ENCODE measurements at places on chromosomes 5 and 9.

GRCh38 chr9:89724659-89725058 lies 119.8 kb downstream of the GADD45G start:
- no peaks in the 10 kb centered on the region for H3K27me3 ChIP-seq
- no peak overlapping the region for H3K27ac ChIP-seq
- no peaks in the 10 kb centered on the region for H3K4me1 ChIP-seq
- DNase-seq, result no peak

GRCh38 chr9:33388110-33388994 lies 14.0 kb downstream of the AQP7 start:
- H3K27me3 ChIP-seq, result no peaks in the 10 kb centered on the region
- H3K36me3 ChIP-seq, result no peaks in the 10 kb centered on the region
- no peak for DNase-seq
- H3K4me1 ChIP-seq, result peaks cover 7% of the 10 kb centered on the region

DNA sequence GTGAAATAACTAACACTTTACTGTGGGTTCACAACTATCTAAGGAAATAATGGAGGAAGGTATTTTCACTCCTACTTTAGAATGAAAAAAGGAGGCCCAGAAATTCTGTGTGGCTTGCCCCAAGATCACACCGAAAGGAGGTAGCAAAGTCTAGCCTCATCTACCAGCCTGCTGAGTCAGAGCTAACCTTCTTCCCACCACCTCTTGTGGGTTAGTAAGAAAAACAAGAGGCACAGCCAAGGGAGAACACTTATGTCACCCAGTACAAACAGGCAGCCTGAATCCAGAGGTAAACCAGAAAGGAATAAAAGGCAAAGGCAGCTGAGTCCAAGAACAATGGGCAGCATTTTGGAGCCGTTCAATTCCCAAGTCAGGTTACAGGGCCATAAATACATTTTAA lies 91.9 kb upstream of the RASEF start:
- DNase-seq, result no peak
- H3K27ac ChIP-seq, result no peak overlapping the region
- H3K36me3 ChIP-seq, result no peaks in the 10 kb centered on the region
- H3K4me3 ChIP-seq, result no peak overlapping the region

- no peaks in the 10 kb centered on the region for H3K36me3 ChIP-seq
- no peak overlapping the region for H3K27ac ChIP-seq
- H3K4me1 ChIP-seq, result peaks cover 2% of the 10 kb centered on the region
- H3K4me3 ChIP-seq, result no peak overlapping the region
- DNase-seq, result no peak
Measured at GRCh38 chr9:115141612-115142011, 23.7 kb upstream of the TNC start.

GRCh38 chr5:96031811-96032261 lies 70.2 kb upstream of the ELL2 start:
- DNase-seq, result peak; percentile 89
- H3K4me1 ChIP-seq, result peaks cover 5% of the 10 kb centered on the region
- H3K4me3 ChIP-seq, result no peak overlapping the region
- H3K27ac ChIP-seq, result peak overlapping the region; percentile 53

- peaks cover 2% of the 10 kb centered on the region for H3K36me3 ChIP-seq
- no peak overlapping the region for H3K27ac ChIP-seq
- H3K27me3 ChIP-seq, result no peaks in the 10 kb centered on the region
- peaks cover 3% of the 10 kb centered on the region for H3K4me1 ChIP-seq
Measured at GRCh38 chr9:91289244-91289643, 72.5 kb downstream of the AUH start.

DNA sequence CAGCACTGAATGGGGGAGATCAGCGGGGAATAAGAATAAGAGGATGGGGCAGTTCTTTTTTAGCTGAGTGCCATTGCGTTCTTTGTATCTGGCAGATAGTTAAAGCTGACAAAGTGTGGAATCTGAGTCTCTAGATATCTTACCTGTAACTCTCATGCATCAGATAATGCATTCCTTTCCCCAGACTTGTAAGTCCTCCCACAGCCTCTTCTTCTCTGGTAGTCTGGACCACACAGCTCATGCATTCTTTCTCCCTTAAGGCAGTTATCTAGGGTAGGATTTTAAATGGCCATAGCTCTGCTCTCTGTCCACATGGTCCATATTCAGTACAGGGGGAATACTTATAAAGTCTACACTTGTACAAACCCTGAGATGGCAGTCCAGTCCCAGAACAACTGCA lies 54.0 kb upstream of the FGF10 start:
- H3K4me1 ChIP-seq, result no peaks in the 10 kb centered on the region
- H3K36me3 ChIP-seq, result no peaks in the 10 kb centered on the region
- H3K27me3 ChIP-seq, result no peaks in the 10 kb centered on the region
- no peak overlapping the region for H3K4me3 ChIP-seq
- DNase-seq, result no peak

- DNase-seq, result no peak
- no peak overlapping the region for H3K27ac ChIP-seq
- H3K36me3 ChIP-seq, result no peaks in the 10 kb centered on the region
- no peaks in the 10 kb centered on the region for H3K27me3 ChIP-seq
- no peaks in the 10 kb centered on the region for H3K4me1 ChIP-seq
Measured at GRCh38 chr5:180874804-180875582, 13.9 kb upstream of the ZFP62 start.

DNA sequence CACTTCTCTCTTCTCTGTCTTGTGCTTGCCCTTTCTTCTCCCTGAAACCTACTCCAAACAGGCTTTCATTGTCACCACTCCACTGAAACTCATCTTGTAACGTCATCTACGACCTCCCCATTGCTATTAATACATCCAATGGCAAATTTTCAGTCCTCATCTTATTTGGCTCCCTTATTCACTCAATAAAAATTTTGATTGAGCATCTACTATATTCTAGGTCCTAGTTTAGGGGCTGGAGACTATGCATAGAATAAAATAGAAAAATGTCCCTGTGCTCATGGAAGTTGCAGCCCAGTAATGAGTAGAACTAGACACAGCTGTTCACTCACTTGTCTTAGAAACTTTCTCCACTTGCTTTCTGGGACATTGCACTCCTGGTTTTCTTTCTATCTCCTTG lies 24.9 kb upstream of the FSTL4 start:
- H3K36me3 ChIP-seq, result no peaks in the 10 kb centered on the region
- no peak overlapping the region for H3K27ac ChIP-seq
- H3K4me1 ChIP-seq, result no peaks in the 10 kb centered on the region
- DNase-seq, result no peak
- H3K27me3 ChIP-seq, result no peaks in the 10 kb centered on the region

DNA sequence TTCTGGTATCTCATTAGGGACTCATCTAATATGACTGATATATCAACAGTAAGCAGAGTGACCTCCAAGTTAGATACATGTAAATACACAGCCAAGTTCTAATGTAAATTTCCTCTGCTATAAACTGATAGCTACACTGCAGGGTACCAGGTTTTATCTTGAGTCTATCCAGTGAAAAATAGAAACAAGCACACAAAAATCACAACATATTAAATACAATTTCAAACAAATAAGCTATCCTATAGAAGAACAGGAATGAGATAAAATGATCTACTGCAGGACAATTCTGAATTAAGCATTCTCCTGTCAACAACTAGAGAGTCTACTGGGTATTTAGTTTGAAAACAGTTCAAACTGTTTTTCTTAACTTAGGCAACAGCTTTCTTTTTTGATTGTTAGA lies 42.7 kb downstream of the NR3C1 start:
- no peak overlapping the region for H3K27ac ChIP-seq
- H3K4me3 ChIP-seq, result no peak overlapping the region
- no peak for DNase-seq
- no peaks in the 10 kb centered on the region for H3K36me3 ChIP-seq
- H3K4me1 ChIP-seq, result peaks cover 5% of the 10 kb centered on the region

- H3K4me1 ChIP-seq, result peaks cover 5% of the 10 kb centered on the region
- no peak overlapping the region for H3K27ac ChIP-seq
Measured at GRCh38 chr9:133456409-133456808, 3.4 kb upstream of the CACFD1 start.

DNA sequence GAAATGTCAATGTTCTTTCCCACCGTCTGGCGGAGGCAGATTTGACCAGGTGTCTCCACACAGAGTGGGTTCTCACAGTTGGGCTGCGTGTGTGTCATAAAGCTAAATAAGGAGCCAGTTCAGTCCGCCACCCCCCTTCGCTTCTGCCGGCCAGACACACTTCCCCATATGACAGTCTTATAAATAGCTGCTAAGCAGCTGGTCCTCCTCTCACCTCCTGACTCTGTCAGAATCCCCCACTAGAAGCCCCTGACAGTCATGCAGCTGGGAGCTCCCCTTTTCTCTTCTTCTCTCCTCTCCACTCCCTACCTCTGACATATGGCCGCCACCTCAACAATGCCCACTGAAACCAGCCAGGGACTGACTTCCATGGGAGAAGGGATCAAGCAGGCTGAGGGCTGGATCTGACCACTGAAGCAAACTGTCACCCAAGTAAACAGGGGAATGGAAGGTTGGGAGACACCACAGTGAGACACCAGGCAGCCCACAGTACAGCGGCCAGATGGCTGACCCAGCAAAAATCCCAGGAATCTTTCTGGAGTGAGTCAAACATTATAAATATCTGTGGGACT lies 141.9 kb upstream of the EFNA5 start:
- peak; percentile 89 for DNase-seq
- no peaks in the 10 kb centered on the region for H3K4me1 ChIP-seq
- no peaks in the 10 kb centered on the region for H3K27me3 ChIP-seq
- peak overlapping the region; percentile 45 for H3K27ac ChIP-seq
- no peaks in the 10 kb centered on the region for H3K36me3 ChIP-seq

GRCh38 chr9:80994892-80995291 lies 694.5 kb downstream of the TLE1 start:
- no peak overlapping the region for H3K4me3 ChIP-seq
- H3K4me1 ChIP-seq, result no peaks in the 10 kb centered on the region
- H3K27ac ChIP-seq, result no peak overlapping the region
- DNase-seq, result peak; percentile 58
- no peaks in the 10 kb centered on the region for H3K27me3 ChIP-seq

GRCh38 chr9:137619240-137620047 lies 639 bp downstream of the EHMT1 start:
- no peaks in the 10 kb centered on the region for H3K27me3 ChIP-seq
- peak overlapping the region; percentile 56 for H3K27ac ChIP-seq
- peak overlapping the region; percentile 72 for H3K4me3 ChIP-seq
- peaks cover 8% of the 10 kb centered on the region for H3K36me3 ChIP-seq
- DNase-seq, result peak; percentile 45

GRCh38 chr5:140342287-140342686 lies 4.1 kb downstream of the HBEGF start:
- peaks cover 24% of the 10 kb centered on the region for H3K4me1 ChIP-seq
- H3K36me3 ChIP-seq, result peaks cover 5% of the 10 kb centered on the region

DNA sequence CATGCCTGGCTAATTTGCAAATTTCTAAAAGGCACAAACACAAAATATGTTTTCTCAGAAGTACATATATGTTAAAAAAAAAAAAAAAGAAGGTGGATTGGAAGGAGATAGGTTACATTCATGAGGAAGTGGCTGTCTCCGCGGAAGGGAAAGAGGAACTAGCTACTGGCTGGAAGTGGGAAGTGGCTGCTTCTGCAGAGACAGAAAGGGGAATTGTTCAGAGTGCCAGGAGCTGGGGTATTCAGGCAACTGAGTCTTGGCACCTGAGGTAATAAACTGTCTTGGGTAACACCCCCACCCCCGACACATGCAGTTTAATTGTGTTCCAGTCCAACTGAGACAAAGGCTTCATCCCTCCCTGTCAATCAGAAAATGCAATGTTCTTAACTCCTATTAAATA lies 45.6 kb downstream of the S1PR3 start:
- no peak for DNase-seq
- H3K4me3 ChIP-seq, result no peak overlapping the region
- no peaks in the 10 kb centered on the region for H3K27me3 ChIP-seq
- H3K36me3 ChIP-seq, result no peaks in the 10 kb centered on the region
- no peak overlapping the region for H3K27ac ChIP-seq

- no peaks in the 10 kb centered on the region for H3K27me3 ChIP-seq
- no peaks in the 10 kb centered on the region for H3K36me3 ChIP-seq
- DNase-seq, result no peak
- H3K27ac ChIP-seq, result no peak overlapping the region
Measured at GRCh38 chr9:23567516-23568165, 258.4 kb downstream of the ELAVL2 start.

GRCh38 chr9:87498046-87498810 lies 561 bp downstream of the DAPK1 start:
- H3K27me3 ChIP-seq, result no peaks in the 10 kb centered on the region
- H3K4me1 ChIP-seq, result no peaks in the 10 kb centered on the region
- H3K27ac ChIP-seq, result no peak overlapping the region

GRCh38 chr9:100700689-100701318 lies 122.9 kb downstream of the CAVIN4 start:
- H3K27ac ChIP-seq, result no peak overlapping the region
- no peak for DNase-seq
- H3K27me3 ChIP-seq, result no peaks in the 10 kb centered on the region
- H3K4me1 ChIP-seq, result no peaks in the 10 kb centered on the region
- no peak overlapping the region for H3K4me3 ChIP-seq

GRCh38 chr5:2094616-2094995 lies 211.9 kb upstream of the IRX4 start:
- H3K4me3 ChIP-seq, result no peak overlapping the region
- H3K27ac ChIP-seq, result peak overlapping the region; percentile 45
- DNase-seq, result peak; percentile 62
- H3K4me1 ChIP-seq, result no peaks in the 10 kb centered on the region
- H3K36me3 ChIP-seq, result no peaks in the 10 kb centered on the region
- H3K27me3 ChIP-seq, result no peaks in the 10 kb centered on the region

DNA sequence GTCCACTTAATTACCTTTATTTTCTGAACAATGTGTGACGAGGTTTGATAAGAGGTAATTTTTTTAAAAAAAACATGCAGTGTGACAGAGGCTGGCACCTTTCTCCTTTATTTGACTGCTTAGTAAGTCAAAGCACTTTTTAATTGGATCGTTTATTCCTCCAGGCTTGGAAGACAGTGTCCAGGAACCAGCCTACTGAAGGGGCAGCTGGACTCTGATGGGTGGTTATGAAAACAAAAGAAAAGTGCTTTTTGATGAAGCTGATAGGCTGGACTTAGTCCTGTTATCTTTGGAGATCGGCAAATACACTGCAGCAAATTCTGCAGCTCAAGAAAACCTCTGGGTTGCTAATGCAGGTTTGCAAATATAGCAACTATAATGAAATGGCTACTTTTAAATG lies 141.7 kb downstream of the DCP2 start:
- H3K27me3 ChIP-seq, result no peaks in the 10 kb centered on the region
- H3K36me3 ChIP-seq, result no peaks in the 10 kb centered on the region
- no peak overlapping the region for H3K27ac ChIP-seq
- H3K4me3 ChIP-seq, result no peak overlapping the region
- no peak for DNase-seq
- H3K4me1 ChIP-seq, result peaks cover 3% of the 10 kb centered on the region

DNA sequence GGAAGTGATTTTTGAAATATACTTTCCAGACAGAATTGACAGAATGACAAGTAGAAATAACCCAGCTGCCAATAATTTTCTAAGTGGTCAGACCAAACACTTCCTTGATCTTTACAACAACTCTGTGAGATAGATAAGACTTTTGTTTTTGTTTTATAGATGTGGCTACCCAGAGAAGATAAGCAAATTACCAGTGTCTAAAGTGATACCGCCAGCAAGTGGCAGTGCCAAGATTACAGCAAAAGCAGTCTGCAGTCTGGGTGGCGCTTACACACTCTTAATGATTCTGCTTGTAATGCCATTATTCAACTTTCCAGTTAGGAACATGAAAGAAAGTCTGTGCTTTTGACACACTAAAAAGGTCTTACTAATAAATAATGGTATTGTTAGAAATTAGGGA lies 92.1 kb downstream of the HCN1 start:
- no peaks in the 10 kb centered on the region for H3K27me3 ChIP-seq
- H3K36me3 ChIP-seq, result no peaks in the 10 kb centered on the region
- H3K4me3 ChIP-seq, result no peak overlapping the region
- H3K4me1 ChIP-seq, result no peaks in the 10 kb centered on the region
- DNase-seq, result no peak
- H3K27ac ChIP-seq, result no peak overlapping the region

- no peaks in the 10 kb centered on the region for H3K36me3 ChIP-seq
- H3K4me3 ChIP-seq, result no peak overlapping the region
- no peaks in the 10 kb centered on the region for H3K27me3 ChIP-seq
- H3K27ac ChIP-seq, result no peak overlapping the region
Measured at GRCh38 chr9:121622387-121623203, 28.8 kb upstream of the DAB2IP start.
